Hematopoietic multipotent progenitor cell treated with erythropoietin and hydrocortisone succinate and interleukin-3 and kit ligand, for 4 days (in vitro differentiated cells): ENCODE measurements at places on chromosomes 5 and 9.
A peak's percentile ranks its signal among the peaks of the same experiment; 100 is the strongest.

DNA sequence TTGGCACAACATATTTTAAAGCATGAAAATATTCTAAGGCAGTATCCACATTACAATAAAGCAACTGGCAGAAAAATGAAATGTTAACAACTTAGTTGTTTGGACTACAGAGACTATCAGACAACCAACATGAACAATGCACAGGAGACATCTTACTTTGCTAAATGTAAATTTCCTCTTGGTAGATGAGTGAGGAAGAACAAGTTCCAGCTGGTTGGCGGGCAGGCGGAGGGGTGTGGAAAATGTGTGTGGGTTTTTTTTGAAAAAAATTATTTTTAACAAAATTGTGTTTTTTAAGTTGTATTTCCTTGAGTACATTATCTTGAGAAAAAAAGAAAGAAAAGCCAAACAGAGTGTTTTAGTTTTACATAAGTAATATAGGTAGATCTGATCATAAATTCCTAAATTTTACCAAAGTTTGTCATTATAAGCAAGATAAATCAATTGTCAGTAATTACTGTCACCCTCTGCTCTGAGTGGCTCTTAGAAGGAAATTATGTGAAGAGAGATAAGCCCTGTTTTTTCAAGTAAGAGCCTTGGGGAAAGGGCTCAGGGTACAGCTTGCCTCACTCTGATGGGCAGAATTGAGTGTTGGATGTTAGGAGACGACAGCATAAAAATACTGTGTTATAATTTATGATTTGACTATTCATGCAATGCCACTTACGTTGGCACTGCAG lies 42.5 kb downstream of the TMEM167A start:
- DNase-seq, result peak; percentile 76

GRCh38 chr5:147639321-147639720 lies 129.5 kb upstream of the DPYSL3 start:
- DNase-seq, result no peak

GRCh38 chr5:151569132-151570046 lies 21.7 kb downstream of the FAT2 start:
- peak; percentile 24 for DNase-seq

- DNase-seq, result no peak
Measured at GRCh38 chr5:22678886-22679285, 174.3 kb downstream of the CDH12 start.

DNA sequence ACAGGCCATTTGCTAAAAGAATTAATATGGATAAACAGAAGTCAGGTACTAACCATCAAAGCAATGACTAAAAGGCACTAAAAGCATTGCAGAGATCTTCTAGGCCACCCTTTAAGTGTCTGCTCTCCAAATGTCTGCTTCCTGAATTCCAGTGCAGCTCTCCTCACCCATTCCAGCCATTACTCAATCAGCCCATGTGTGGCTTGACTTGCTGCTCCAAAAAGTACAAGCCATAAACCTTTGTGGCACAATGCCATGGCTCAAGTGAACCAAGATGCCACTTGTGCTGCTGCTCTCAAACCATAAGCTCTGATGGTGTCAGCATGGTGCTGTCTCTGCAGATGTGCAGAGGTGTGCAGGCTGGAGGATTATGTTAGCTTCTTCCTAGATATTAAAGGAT lies 290.2 kb upstream of the POU5F2 start:
- no peak for DNase-seq

GRCh38 chr5:177605078-177605477 lies 5.1 kb downstream of the B4GALT7 start:
- no peak for DNase-seq

DNA sequence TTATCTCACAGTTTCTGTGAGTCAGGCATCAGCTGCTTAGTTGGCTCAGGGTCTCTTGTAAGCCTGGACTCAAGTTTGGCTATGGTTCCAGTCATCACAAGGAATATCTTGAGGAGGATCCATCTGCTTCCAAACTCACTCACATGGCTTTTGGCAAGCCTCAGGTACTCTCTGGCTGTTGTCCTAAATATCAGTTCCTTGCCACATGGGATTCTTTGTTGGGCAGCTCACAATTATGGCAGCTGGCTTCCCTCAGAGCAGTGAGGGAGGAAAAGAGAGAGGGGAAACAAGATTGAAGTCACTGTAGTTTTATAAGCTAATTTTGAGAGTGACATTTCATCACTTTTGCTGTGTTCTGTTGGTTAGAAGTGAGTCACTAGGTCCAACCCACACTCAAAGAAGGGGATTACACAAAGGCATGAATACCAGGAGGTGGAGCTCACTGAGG lies 144.5 kb downstream of the GCNT1 start:
- peak; percentile 43 for DNase-seq

- DNase-seq, result no peak
Measured at GRCh38 chr9:6785682-6786081, 27.9 kb downstream of the KDM4C start.

DNA sequence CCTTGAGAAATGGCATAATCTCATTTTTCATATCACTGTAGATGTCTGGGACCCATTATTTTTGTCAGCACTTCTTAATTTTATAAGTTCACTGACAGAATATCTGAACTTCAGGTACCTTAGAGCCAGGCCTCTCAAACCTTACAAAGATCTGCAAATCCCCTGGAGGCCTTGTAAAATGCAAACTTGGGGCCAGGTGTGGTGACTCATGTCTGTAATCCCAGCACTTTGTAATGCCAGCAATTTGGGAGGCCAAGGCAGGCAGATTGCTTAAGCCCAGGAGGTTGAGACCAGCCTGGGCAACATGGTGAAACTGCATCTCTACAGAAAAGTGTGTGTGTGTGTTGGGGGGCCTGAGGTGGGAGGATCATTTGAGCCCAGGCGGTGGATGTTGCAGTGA lies 30.8 kb downstream of the RASGRF2 start:
- DNase-seq, result no peak

GRCh38 chr5:17355586-17356346 lies 138.3 kb downstream of the BASP1 start:
- DNase-seq, result no peak

- DNase-seq, result no peak
Measured at GRCh38 chr9:89460551-89460950, 37.4 kb downstream of the SEMA4D start.

DNA sequence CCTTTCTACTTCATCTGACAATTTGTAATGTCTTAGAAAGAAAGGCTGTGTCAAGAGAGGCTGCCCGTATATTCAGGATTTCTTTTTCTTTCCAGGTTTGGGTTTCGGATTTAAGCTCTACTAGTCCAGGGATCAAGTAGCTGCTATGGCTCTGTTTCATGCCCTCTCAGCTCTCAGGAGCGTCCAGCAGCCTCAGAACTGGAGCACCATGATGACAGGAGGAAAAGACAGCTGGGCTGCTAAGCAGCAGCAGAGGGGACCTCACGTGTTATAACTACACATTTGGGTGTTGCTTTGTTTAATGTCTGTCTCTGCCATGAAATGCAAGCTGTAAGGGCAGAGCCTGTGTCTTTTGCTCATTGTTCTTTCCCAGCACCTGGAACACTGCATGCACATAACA lies 28.5 kb downstream of the TBC1D2 start:
- DNase-seq, result no peak

GRCh38 chr5:88551724-88552345 lies 283.2 kb upstream of the TMEM161B start:
- no peak for DNase-seq

GRCh38 chr5:116371935-116372334 lies 202.7 kb downstream of the SEMA6A start:
- DNase-seq, result peak; percentile 37

DNA sequence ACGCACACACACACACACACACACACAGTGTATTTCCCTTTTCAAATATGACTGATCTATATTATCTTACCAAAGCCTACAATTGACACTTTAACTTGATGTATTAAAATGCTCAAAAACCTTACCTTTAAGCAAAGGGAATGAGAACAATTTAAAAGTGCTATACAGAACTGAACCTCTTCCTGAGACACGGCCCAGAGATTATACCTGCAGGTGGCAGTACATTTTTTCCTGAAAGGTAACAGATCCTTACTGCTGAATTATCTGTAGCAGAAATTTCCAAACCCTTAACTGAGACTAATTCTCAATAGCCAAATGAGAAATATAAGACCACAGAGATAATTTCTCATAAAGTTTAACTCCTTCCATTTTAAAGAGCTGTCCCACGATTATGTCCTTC lies 91.1 kb downstream of the MYO10 start:
- no peak for DNase-seq

GRCh38 chr9:23598994-23599393 lies 227.0 kb downstream of the ELAVL2 start:
- DNase-seq, result no peak

- peak; percentile 84 for DNase-seq
Measured at GRCh38 chr9:123353984-123354591, 1.9 kb upstream of the CRB2 start.

- DNase-seq, result no peak
Measured at GRCh38 chr5:146273109-146273508, 65.5 kb upstream of the POU4F3 start.

DNA sequence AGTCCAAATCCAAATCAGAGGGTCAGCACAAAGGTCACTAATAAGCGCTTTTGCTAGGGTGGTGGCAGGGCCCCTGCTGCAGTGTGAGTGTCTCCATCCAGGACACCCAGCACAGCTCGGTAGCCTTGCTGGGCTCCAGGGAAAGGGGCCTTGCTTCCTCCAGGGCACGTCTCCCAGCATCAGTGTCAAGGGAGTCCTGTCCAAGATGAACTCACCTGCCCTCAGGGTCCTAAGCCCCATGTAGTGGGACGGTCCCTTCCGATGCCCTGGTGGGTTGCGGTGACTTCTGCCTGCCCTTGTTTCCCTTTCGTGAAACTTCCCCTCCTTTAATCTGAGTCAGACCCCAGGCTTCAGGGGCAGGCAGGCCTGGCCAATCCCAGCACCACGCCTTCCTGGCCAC lies 101.7 kb downstream of the ZNF354C start:
- DNase-seq, result no peak

GRCh38 chr9:124774129-124774978 lies 2.6 kb upstream of the OLFML2A start:
- peak; percentile 92 for DNase-seq

DNA sequence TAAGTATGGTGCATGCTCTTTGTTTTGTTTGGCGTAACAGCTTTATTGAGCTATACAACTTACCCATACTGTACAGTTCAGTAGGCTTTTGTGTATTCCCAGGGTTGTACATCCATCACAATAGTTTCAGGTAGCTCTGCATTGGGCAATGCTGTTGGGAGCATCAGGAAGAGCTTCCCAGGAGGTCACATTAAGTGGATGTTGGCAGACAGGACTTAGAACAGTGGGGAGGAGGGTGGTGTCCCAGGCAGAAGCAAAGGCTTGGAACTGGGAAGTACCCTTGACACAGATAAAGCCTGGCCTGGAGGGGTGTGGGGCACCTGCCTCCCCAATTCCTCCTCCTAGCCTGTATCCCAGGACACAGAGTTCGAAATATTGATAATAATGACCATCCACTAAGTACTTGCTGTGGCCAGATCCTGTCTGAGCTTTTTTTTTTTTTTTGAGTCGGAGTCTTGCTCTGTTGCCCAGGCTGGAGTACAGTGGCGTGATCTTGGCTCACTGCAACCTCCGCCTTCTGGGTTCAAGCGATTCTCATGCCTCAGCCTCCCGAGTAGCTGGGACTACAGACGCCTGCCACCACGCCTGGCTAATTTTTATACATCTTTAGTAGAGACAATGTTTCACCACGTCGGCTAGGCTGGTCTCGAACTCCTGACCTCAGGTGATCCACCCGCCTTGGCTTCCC lies 1.3 kb downstream of the BBLN start:
- DNase-seq, result no peak

DNA sequence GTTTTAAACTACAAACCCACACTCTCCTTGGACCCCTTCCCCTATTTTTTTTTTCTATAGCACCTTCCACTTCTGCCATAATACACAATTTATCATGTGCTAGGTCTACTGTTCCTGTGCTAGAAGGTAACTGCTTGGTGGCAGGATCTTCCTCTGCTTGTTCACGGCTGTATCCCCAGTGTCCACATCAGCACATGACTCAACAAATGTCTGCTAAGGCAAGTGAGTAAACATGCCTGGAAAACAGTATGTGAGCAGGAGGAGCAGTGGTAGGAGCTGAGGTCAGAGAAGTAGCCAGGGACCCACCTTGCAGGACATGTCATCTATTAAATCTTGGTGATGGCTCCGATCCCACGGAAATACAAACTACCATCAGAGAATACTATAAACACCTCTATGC lies 79.4 kb downstream of the AUH start:
- no peak for DNase-seq

DNA sequence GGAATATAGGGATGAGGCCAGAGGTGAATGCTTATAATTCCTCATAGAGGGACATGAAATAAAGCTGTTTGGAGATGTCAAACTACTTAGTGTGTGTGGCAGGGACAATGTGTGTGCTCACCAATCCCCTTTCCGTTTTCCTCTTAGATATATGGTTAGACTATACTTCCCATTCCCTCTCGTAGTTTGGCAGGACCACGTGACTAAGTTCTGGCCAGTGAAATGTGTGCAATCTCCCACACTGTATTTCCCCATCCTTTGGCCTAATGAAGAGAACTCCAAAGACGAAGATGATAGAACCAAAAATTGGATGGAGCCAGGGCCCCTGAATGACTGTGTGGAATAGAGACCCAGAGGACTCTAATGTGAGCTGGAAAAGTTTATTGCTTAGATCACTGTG lies 233.4 kb upstream of the KLF4 start:
- no peak for DNase-seq

DNA sequence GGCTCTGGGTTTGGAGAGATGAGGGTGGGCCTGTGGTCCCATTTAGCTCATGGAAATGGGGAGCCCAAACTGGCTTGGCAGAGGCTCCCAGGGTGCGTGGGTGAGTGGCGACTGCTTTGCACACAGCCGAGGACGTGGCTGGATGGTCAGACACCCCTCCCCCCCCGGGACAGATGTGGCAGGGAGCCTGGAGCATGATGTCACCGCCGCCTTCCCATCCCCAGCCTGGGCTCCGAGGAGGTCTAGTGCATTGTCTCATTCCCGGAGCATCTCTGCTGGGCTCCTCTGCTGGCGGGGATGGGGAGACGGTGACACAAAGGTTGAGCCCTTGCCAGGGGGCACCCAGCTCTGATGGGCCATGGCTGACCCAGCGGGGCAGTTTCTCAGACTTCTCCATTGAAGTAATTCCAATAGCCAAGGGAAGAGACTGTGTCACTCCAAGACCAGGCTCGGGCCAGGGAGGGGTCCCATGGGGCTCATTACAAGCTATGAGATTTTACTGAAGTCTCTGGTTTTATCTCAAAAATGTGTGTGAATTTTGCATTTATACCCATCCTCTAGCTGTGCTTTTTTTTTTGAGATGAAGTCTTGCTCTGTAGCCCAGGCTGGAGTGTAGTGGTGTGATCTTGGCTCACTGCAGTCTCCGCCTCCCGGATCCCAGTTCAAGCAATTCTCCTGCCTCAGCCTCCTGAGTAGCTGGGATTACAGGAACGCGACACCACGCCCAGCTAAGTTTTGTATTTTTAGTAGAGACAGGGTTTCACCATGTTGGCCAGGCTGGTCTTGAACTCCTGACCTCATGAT lies 36.1 kb downstream of the HMCN2 start:
- DNase-seq, result no peak

GRCh38 chr5:120141076-120141475 lies 323.0 kb upstream of the PRR16 start:
- DNase-seq, result no peak

- DNase-seq, result no peak
Measured at GRCh38 chr9:131299346-131299960, 9.9 kb downstream of the PLPP7 start.

GRCh38 chr9:20606652-20607051 lies 15.6 kb downstream of the MLLT3 start:
- DNase-seq, result no peak
